Putamen (tissue), 1 donor: ENCODE measurements at places on chromosomes 3 and 15.
A peak's percentile ranks its signal among the peaks of the same experiment; 100 is the strongest.

DNA sequence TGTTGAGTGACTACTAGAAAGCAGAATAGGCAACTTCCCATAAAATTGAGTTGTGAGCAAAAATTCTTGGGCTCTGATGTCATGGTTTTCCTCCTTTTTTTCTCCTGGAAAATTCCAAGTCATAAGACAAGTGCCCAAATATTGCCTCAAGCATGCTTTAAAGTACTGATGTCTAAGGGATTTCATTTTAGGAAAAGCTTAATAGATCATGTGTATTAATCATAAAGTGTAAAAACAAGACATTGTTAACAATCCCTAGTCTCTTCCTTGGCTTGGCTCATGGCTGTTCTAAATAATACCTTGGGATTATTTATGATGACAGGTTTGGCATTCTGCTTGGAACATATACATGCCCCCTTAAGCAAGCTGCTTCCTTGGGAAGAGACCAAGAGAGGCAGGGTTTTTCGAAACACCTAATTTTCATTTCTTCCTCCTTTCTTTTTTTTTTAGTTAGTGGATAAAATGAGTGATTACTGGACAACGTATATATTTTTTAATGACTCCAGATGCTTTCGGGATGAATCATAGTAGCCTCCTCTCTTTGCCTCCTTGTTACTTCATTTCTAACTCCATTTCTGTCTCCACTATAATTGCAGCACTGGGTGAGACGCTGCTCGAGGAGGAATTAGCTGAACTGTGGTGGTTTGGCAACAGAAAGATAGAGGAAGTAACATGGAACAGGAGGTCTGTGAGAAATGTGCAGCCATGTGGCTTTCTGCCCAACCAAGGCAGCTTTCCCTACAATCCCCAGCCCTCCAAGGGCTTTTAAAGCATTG is 104.9 kb downstream of the TPRG1 start:
- no peak for DNase-seq

DNA sequence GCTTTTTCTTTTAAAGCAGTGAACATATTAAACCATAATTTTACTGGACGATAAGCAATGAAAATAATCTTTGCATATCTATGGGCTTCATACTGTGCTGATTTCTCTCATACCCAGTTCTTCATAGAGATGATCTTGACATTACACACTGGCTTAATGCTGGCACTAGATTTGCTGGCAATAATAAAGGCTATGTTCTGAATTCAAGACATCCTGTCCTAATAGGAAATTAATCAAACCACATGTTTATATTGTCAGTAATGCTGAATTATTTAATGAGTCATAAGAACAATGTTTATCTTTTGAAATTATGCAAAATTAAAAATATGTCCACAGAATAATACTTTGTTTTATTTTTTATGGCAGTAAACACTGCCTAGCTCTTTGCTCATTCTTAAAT is 643.2 kb downstream of the OTOL1 start:
- no peak for DNase-seq

DNA sequence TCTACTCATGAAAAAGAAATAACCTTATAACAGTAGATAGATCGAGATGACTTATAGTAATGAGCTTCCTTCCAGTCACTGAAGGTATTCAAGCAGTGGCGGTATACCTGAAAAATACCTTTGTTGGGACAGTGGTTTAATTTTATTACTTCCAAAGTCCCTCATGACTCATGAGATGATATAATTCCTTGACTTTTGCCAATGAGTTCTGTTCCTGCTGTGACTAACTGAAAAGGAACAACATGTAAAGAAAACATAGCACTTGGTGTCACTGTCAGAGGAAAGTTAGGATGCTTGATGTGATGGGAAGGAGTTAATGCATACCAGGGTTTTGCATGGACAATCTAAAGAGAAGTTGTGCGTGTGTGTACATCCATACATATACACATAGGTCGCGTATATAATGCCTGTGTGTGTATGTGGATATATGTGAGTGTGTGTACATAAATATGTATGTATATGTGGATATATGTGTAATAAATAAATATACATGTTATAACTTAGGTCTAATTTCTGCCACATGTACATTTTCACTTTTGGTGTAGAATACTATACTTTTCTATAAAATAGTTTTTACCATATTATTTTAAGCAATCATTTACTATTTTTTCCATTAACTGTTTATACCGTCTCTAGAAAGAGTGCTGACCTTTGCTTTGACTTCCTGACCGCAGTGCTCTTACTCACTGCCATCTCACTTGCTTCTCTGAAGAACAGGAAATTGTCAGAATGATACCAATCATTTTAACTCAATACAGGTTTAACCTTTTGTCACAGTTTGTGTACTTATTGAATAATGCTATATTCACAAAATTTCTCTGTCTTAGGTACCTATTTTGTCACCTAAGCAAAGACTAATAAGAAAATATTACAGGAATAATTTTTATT is 12.6 kb upstream of the PAK2 start:
- DNase-seq, result no peak

DNA sequence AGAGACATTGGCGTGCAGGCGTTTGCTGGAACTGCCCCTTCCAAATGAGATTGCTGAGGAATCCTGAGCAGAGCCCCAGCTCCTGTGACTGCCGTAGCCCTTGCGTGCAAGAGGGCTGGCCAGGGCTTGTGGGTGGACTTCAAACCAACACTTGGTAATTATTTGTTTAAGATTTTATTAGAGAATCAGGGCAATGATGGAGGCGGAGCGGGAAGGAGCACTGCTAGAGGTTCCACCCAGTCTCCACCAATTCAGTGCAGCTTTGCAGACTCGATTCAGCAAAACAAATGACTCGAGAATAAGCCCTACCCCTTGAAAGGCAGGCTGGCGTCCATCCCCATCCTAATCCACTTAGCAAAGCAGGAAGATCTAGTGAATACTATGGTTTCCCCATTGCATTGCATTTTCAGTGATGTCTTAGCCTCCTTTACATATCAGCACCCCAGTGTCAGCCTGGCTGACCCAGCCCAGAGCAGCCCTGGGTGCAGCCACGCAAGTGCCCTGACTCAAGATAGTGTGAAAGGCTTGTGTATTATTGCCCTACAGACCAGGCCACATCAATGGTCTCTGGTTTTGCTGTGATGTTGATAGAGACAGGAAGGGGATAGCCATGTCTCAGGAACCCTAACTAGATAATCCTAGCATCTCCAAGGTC is 26.0 kb downstream of the GLDN start:
- no peak for DNase-seq

- DNase-seq, result no peak
These were observed 44.4 kb downstream of the ADAMTSL3 start for GRCh38 chr15:83698294-83698693.

- DNase-seq, result no peak
These were observed 22.2 kb downstream of the CFAP20DC start for GRCh38 chr3:59027607-59028006.

DNA sequence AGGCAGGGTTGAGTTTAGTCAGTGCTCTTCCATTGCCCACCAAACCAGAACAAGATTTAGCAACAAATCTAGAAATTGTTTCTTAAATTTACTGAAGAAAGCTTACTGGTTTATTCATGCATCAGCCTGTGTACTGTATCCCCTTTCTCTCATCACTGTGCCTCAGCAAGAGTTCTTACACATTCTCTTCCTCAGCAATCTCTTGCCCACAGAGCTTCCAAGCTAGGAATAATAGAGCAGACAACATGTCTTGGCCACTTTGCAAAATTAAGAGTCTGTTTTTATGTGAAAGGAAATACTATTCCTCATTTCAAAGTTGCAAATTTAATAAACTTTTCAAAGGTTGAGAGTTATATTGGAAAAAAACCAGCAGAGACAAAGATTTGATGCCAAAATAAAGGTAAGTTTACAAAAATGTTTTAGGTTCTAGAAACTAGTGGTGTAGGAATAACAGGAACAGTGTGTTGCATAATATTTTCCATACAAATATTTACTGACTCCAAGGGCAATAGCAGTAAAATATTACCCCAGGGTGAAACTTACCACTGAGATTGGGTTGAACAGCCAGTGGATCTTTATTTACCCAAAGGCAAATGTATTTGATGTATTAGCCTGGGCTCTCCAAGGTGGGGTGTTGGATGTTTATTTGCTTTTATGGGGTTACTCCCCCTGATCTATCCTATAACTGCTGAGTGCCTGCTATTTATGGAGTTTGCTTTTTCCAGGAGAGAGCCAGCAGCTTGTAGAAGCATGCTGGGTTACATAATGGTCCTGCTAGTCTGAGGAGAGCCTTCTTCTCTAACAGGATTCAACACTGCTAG is 276.7 kb downstream of the ADAMTSL3 start:
- no peak for DNase-seq

GRCh38 chr3:29144807-29145206 is 136.1 kb upstream of the RBMS3 start:
- peak; percentile 8 for DNase-seq

- no peak for DNase-seq
These were observed 14.2 kb upstream of the CAND2 start for GRCh38 chr3:12782172-12782815.

GRCh38 chr3:129705274-129705673 is 98.8 kb upstream of the PLXND1 start:
- no peak for DNase-seq

DNA sequence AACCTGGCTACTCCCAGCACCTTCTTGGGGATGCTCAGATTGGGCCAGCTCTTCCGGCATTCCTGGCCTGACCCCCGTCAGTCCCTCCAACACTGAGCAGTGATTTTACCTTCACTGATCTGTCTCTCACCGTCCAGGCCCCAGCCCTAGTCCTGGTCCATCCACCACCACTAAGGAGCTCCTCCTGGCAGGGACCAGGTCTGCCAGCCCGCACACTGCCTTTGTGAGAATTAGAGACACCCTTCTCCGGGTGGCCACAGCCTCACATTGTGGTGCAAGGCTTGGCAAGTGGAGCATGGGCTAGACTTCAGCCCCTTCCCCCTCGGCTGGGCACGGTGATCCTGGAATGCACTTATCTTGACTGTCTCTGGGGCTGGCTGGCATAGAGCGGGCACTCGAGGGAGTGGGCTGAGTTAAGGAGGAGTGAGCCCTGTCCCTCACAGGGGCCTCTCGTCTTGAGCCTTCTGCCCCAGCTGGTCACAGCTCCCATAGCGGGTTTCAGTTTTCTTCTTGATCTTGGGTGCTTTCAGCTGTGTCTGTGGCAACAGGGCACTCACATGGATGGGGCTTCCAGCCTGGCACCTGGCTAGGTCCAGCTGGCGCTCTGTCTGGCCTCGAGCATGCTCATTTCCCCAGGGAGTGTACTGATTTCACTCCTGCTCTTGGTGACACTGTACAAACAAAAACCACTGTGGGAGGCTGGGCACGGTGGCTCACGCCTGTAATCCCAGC is 53.9 kb downstream of the LINGO1 start:
- DNase-seq, result no peak

DNA sequence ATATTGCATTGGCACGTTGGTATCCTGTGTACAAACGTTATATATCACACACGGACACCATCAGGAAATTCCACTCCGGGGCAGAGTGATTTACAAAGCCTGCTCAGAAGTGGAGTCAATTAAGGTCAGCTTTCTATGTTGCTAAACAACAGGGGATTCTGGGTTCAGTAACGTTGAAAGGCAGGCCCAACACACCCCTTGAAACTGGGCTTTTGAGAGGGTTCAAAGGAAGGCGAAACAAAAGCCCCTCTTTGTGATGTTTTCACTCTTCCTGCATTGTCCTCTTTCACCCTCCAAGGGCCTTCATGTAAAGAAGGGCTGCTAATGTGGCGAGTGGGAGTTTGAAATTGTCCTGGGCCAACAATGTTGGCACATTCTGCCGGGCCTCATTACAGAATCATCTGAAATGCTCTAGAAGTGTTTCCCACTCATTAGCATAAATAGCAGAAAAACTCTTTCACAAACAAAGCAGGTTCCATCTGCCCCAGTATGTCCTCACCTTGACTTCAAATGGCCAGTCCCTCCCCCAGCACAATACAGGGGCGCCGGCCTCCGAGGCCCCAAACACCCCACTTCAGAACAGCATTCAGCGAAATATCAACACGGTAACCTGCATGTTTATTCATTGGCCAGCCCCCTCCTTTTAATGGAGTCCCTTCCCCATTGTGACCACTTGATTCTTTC is 76.4 kb downstream of the HES1 start:
- DNase-seq, result no peak

GRCh38 chr15:89647191-89647851 is 7.9 kb downstream of the KIF7 start:
- DNase-seq, result no peak

GRCh38 chr3:116512931-116513330 is 67.6 kb upstream of the LSAMP start:
- DNase-seq, result no peak

- DNase-seq, result no peak
These were observed 67.4 kb downstream of the MYLK start for GRCh38 chr3:123816673-123817207.

DNA sequence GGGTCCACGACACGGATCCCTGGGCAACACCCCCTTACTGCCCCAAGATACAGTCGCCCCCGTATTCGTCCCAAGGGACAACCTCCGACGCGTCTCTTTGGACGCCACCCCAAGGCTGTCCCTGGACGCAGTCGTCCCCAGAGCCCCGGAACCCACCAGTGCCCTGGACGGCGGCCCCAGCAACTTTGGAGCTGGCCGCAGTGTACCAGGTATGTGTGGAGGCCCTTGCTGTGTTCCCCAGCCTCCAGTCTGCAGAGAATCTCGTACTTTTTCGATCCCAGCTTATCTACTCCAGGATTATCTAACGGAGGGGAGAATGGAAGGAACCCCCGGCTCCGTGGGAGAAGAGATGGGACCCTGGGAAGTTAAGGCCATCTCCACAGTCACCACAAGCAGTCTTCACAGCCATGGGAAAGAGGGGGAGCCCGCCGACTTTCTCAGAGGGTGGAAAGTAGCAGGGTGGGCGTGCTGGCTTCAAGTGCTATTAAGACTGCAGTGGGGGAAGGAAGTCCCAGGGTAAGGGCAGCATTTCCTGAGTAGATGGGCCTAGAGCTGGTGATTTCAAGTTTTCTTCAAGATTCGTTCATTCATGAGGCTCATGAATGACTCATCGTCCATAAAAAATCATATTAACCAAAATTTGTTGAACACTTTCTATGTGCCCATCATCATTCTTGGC is 1.1 kb downstream of the MESP2 start:
- DNase-seq, result no peak

- no peak for DNase-seq
These were observed 347.0 kb downstream of the PTPRG start for GRCh38 chr3:61908382-61908781.

- DNase-seq, result no peak
These were observed 24.7 kb upstream of the KLHL6 start for GRCh38 chr3:183579967-183580900.

DNA sequence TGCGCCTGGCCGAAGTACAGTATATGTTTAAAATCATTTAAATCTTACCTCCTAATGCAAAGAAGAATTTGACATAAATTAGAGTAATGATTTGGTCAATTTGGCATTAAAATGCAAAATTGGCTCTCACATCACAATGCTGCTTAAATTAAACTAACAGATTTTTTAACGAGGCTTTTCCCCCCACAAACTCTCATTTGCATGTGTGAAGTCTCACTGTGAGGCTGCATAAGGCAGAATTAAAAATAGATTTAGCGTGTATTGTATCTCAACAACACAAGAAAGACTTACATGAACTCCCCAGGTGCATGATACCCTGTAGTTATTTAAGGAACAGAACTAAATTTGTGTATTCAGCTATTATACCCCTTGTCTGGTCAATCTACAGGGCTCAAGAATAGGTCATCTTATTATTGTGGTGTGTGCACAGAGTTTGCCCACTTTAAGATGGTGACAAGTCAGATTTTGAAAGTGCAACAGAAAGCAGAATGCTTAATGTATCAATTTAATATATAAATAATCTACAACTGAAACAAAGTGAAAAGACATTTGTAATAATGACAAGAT is 897.9 kb downstream of the EPHA3 start:
- no peak for DNase-seq

GRCh38 chr3:180923561-180923960 is 11.1 kb downstream of the FXR1 start:
- no peak for DNase-seq
